ENCODE measurements at places on chromosomes 2 and 18. TPM values are rescaled to one million over a fixed set of nuclear protein-coding genes. Genes with fewer than 3 reads are reported as not detected.
A peak's percentile ranks its signal among the peaks of the same experiment; 100 is the strongest.

DNA sequence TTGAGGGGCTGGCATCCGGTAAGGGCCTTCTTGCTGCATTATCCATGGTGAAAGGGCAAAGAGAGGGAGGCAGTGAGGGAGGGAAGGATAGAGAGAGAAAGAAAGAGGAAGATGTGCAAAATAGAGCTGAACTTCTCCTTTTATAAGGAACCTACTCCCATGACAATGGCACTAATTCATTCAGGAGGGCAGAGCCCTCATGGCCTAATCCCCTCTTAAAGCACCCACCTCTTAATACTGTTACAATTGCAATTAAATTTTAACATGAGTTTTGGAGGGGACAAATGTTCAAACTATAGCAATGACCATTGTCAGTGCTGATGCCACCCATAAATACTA lies 60.2 kb downstream of the CXCR4 start:
- DNase-seq = no peak

LIMS4 gene
- total RNA-seq = 2.5 TPM

GRCh38 chr2:226641008-226641407 lies 158.6 kb downstream of the IRS1 start:
- DNase-seq = no peak

MOGAT1 gene
- not detected for total RNA-seq

DNA sequence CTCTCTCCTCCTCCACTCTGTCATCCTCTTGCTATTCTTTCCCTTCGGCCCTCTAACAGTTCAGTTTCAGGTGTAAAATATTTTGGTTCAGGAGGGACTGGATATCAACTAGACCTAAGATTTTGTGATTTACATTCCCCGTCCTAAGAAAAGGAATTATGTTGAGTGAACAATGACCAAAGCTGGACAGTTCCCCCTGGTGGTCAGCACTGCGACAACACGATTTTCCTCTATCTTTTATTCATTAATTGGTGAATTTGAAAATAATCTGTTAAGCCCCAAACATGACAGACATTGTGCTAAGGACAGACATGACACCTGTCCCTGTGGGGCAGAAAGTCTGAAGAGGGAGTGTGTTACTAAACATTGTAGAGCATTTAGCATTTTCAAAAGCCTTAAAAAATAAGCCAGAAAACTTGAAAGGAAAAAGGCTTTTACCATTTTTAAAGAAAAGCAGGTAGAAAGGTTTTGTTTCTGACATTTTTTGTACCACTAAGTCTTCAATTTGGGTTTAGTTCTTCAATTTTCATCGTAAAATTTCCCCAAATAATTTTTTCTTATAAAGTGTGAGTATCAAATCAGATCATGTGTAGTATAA lies 28.4 kb upstream of the GTF2A1L start:
- DNase-seq = peak; percentile 59

DNA sequence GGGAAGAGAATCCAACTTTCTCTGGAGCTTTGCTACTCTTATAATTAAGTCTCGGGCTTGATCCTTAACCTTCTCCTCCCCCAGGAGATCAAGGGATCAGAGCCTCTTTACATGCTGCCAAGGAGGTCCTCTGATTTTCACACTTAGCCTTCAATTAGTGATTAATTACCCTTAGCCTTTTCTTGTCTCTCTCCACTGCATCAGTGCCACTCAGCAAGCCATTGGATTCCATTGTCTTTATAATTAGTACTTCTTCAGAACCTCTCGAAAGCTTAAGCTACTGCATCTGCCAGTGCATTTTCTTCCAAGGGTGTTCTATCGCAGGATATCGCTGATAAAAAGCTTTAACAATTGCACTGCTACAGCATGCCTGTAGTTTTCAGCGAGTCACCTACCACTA lies 477.0 kb upstream of the MEIS1 start:
- no peak for DNase-seq

GRCh38 chr18:55509631-55510324 lies 78.2 kb downstream of the TCF4 start:
- DNase-seq = peak; percentile 95

DNA sequence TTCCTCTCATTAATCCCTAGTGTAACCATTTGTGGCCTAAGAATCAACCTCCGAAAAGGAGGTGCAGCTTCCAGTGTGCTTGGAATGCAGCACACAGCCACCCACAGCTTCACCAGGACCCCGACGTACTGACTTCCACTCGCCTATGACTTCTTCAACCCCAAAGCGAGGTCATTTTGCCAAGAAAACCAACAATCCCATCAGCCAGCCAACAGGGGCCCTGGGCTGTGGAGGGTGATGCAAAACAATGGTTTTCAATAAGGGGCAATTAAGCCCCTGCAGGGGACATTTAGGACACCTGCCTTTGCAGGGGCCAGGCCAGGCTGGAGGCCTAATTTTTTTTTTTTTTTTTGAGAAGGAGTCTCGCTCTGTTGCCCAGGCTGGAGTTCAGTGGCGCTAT lies 158.1 kb upstream of the SKOR2 start:
- no peak for DNase-seq

GALNT14 gene
- total RNA-seq = not detected

MARCO gene
- total RNA-seq = not detected

RBBP8 gene
- 21.1 TPM for total RNA-seq

GRCh38 chr2:230050136-230050535 lies 18.6 kb downstream of the SLC16A14 start:
- no peak for DNase-seq

- peak; percentile 100 for DNase-seq
Measured at GRCh38 chr2:207258263-207258991, 92.7 kb upstream of the KLF7 start.

- no peak for DNase-seq
Measured at GRCh38 chr18:79533146-79533545, 137.4 kb downstream of the NFATC1 start.

TRPM8 gene
- not detected for total RNA-seq

KIAA2012 gene
- total RNA-seq = under 0.01 TPM

MYOM1 gene
- total RNA-seq = under 0.01 TPM

GRCh38 chr2:41737888-41738287 lies 309.9 kb upstream of the PKDCC start:
- DNase-seq = no peak

DNA sequence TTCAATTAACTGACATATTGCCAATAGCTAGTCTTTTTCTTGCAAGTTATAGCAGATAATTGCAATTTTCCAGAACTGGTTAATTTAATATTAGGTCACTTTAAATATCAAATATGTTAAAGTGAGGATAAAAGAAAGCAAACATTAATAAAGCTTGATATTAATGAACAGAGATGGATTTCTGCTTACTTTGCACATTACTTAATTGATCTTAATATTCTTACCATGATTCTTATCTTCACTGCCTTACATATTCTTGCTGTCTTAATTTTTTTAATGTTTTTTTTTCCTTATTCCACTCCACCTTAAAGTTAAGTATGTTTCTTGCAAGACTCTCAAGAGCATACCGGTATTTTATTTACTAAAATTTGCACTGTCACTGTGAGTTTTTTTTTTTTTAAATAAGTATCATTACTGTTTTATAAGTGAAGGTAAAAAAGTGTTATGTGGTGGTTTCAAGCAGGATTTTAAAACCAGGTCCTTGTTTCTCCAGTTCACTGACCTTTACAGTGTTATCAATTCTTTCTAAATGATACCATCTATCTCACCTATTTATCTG lies 33.9 kb downstream of the PPP3R1 start:
- DNase-seq = no peak

INSIG2 gene
- 9.1 TPM for total RNA-seq

UGT1A8 gene
- total RNA-seq = not detected

GRCh38 chr2:105578166-105578565 lies 166.5 kb upstream of the NCK2 start:
- no peak for DNase-seq

GRCh38 chr18:73719611-73720010 lies 428.0 kb downstream of the FBXO15 start:
- DNase-seq = no peak

DNA sequence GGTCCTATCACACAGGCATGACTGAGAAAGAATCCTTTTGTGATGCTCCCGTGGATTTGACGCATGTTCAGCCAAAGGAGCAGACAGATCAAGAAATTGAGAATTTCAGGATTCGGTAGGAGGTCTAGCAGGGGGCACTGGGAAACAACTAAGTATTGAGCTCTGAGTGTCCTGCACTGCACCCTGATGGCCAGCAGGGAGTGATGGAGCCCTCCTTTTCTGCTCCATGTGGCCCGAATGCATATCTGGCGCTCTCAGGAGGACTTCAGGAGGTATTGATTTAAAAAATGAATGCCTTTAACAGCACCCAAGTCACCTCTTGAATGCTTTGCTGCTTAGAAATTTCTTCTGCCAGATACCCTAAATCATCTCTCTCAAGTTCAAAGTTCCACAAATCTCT lies 58.0 kb downstream of the ZNF519 start:
- no peak for DNase-seq

DNA sequence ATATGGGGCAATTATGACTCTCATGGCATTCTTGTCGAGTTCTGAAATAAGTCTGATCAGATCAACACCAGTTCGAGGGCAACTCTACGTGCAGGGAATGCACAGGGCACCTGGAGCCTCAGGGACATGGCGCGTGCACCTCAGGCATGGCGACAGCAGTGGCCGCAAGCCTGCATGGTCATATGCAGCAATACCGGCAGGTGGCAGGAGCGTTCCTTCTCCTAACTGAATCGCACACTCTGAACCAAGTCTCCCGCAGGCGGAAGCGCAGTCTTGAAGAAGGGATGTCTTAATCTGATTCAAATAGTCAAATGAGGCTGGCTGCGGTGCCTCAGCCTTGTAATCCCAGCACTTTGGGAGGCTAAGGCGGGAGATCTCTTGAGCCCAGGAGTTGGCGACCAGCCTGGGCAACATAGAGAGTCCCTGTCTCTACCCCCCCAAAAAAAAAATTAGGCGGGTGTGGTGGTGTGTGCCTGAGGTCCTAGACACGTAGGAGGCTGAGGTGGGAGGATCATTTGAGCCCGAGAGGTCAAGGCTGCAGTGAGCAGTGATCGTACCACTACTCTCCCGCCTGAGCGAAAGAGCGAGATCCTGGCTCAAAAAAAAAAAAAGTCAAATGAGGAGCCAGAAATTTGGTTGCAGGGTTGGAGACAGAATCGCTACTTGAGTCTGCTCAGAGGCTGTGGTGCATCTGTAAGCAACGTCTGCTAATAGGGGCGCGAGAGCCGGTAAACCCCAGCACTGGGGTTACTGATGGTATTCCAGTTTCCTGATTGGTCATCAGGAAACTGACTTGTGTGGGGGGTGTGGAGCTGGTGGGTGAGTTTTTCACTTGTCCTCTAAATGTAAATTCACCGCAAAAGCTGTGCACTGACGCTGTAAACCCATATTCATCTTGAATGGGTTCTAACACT lies 28.8 kb downstream of the FHL2 start:
- peak; percentile 86 for DNase-seq

DNA sequence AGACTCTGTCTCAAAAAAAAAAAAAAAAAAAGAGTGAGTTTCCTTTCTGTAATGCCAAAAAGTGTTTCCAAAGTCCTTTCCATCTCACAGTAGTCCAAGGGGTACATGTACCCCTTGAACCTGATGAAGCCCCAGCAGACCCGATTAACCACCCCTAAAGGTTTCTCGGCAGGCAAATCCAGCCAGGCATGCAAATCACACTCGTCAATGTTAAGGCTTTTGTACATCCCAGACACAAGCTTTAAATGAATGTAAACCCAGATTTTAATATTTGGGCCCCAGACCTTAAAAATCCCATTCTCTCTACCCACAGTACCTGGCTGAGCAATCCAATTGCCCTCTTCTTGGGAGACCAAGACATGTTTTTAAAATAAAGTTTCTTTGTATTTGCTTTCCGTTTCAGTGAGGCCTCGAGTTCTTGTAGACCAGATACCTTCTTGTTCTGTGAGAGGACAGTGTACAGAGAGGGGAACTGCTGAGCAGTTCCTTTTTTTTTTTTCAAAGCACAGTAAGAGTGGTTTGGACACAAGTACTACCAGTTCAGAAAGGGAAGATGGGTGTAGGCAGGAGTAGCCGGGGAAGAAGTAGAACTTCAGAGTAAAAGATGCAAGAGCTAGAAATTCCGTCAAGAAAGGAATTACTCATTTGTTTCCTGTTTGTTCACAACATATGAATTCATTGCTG lies at the start of gene NLRC4:
Gene NLRC4, minus strand, starts transcription at position 465 of the 684 bp plus-strand sequence. CDS start 8,111 bp downstream, outside the sequence.
- DNase-seq = no peak

ACTR2 gene
- total RNA-seq = 205 TPM

DNA sequence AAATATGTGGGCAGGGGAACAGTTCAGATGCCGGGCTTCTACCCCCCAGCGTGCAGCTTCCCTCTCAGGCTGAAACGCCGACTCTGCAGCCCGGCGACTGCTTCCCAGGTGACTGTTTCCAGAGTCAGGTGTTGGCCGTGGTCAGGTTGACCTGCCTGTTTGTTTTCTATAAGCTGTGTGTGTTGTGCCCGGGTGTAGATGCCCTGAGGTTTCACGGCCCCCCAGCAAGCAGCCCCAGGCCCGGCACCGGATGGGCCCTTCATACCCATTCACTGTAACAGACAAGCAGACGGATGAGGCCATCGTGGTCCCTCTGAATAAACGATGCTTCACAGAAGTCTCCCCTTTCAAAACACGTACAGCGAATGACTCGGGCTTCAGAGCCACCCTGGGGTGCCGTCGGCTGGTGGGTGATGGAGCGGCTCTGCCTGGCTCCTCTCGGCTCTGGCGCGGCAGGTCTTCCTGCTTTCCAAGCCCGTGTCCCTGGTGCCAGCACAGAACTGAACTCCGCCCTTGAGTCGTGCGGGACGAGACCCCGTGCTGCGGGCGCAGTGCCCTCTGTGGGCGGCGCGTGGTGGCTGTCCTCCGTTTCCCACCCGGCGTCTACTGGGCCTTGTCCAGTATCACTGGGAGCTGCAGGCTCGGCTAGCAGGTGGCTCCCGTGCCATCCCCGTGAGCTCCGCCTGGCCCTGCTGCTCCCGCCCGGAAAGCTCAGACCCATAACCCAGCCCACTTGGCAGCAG lies 15.0 kb upstream of the KCNG2 start:
- DNase-seq = no peak

GRCh38 chr2:208586516-208586915 lies 179.9 kb downstream of the PTH2R start:
- DNase-seq = no peak

- no peak for DNase-seq
Measured at GRCh38 chr2:221850076-221850475, 278.0 kb upstream of the EPHA4 start.

CNDP1 gene
- total RNA-seq = not detected

DNA sequence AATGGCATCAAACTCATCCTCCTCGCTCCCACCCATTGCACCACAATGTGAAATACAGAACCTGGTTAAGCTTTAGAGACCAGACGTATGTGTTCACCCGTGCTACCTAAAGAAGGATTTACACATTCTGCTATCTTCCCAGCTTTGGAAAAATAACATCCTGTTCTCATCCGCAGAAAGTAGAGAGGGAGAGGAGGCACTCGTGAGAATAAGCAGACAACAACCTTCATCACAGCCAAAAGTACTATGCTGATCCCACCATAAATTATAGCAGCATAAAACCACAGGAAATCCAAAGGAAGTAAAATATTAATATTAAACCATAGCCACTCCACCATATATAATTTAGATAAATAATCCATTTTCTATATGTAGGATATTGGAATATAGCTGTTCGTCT lies 111.7 kb upstream of the NRP2 start:
- DNase-seq = no peak

RTP5 gene
- total RNA-seq = not detected

GRCh38 chr2:200406379-200406778 lies 99.9 kb downstream of the SPATS2L start:
- peak; percentile 24 for DNase-seq

GRCh38 chr18:48910972-48911545 lies 39.7 kb downstream of the SMAD7 start:
- no peak for DNase-seq

PSME4 gene
- total RNA-seq = 61.3 TPM
